ENCODE measurements at places on chromosomes 6 and 20. TPM values are rescaled to one million over a fixed set of nuclear protein-coding genes. Genes with fewer than 3 reads are reported as not detected.

Gene NQO2
- total RNA-seq: 44.3 TPM

Gene ANKRD66
- not detected for total RNA-seq

Gene SPDEF
- not detected for total RNA-seq

Gene FIG4
- total RNA-seq: 8.9 TPM

Gene SLC22A1
- total RNA-seq: under 0.01 TPM

Gene LINC00237
- not detected for total RNA-seq

Gene THEMIS
- under 0.01 TPM for total RNA-seq

Gene NKX2-2
- total RNA-seq: not detected

Gene PNPLA1
- total RNA-seq: not detected
